ENCODE measurements at places on chromosomes 12 and 14. TPM values are rescaled to one million over a fixed set of nuclear protein-coding genes. Genes with fewer than 3 reads are reported as not detected.

- DNase-seq, result no peak
- no peaks in the 10 kb centered on the region for H3K36me3 ChIP-seq
- H3K27me3 ChIP-seq, result no peaks in the 10 kb centered on the region
- H3K4me3 ChIP-seq, result no peak overlapping the region
- no peak overlapping the region for H3K27ac ChIP-seq
These were observed 42.2 kb downstream of the ZCRB1 start for GRCh38 chr12:42283739-42284138.

GRCh38 chr14:78798757-78799156 lies 628.6 kb downstream of the NRXN3 start:
- no peak overlapping the region for H3K4me3 ChIP-seq
- no peaks in the 10 kb centered on the region for H3K4me1 ChIP-seq
- no peak for DNase-seq
- no peaks in the 10 kb centered on the region for H3K27me3 ChIP-seq

DNA sequence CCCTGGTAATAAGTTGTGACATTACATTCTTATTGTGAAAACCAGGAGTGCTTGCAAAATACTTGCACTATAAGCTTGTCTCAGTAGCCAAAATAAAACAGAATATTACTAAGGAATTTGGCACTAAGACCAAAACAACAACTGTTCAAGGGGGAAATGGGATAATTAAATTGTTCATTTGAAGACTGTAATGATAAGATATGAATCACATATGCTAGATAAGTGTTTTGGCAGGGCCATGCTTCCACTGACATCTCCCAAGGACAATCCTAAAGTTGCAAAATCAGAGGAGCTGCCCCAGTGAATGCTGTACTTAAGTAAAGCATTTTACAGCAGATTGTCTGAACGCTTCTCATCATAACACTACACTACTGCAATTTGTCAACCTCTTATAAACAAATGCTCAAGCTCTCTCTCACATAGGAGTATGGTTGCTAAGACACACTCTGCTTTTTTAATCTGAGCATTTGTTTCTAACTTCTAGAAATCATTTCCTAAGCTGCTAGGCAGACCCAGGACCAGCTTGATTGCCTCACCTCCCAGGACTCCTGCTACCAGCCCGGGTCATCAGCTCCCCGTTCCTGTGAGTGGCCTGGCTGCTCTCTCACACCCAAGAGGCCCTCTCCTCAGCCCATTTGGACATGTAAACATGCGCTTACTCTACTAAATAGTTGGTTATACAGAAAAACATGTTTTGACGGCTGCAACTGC lies 191.5 kb downstream of the PAX9 start:
- no peaks in the 10 kb centered on the region for H3K4me1 ChIP-seq
- H3K27me3 ChIP-seq, result no peaks in the 10 kb centered on the region
- no peak overlapping the region for H3K4me3 ChIP-seq
- no peaks in the 10 kb centered on the region for H3K36me3 ChIP-seq

DNA sequence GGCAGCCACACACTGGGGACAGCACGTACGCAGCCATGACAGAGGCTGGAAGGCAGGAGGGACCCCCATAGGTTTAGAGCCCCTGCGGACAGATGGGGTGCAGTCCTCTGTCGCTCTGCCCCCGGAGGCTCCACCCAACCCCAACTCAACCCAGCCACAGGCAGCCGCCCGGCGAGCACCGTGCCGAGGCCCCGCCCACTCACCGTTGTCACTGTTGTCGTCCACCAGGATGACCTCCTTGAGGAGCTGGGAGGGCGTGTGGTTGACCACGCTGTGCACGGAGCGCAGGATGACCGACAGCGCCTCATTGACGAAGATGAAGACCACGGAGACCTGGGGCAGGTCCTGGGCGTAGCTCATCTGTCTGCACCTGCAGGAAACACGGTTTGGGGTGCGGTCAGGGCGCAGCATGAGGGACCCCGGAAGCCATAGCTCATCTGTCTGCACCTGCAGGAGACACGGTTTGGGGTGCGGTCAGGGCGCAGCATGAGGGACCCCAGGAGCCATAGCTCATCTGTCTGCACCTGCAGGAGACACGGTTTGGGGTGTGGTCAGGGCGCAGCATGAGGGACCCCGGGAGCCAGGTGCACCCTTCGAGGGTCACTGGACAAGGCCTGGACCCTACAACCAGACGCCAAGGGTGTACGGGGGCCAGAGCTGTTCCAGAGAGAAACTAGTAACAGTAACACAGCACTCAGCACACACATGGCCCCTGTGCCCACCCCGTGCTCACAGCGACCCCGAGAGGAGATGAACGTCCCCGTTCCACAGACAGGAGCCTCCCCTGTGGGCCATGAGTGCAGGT lies 66.9 kb downstream of the GALNT9 start:
- H3K36me3 ChIP-seq, result no peaks in the 10 kb centered on the region
- H3K4me1 ChIP-seq, result no peaks in the 10 kb centered on the region
- DNase-seq, result no peak
- no peaks in the 10 kb centered on the region for H3K27me3 ChIP-seq
- no peak overlapping the region for H3K27ac ChIP-seq

DNA sequence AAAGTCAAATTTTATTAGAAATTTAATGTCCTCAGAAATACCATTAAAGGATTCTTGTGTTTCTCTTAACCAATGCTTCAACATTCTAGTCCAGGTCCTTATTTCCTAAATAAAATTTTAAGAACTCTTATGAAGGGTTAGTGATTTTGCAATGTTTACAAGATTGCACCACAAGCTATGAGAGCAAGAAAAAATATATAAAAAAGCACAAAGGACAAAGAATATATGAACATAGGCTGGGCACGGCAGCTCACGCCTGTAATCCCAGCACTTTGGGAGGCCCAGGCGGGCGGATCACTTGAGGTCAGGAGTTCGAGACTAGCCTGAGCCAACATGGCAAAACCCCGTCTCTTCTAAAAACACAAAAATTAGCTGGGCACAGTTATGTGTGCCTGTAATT lies 7.7 kb downstream of the RACGAP1 start:
- peaks cover 8% of the 10 kb centered on the region for H3K4me1 ChIP-seq
- no peak for DNase-seq
- no peaks in the 10 kb centered on the region for H3K27me3 ChIP-seq
- H3K4me3 ChIP-seq, result peak overlapping the region; percentile 32
- H3K27ac ChIP-seq, result peak overlapping the region; percentile 76
- no peaks in the 10 kb centered on the region for H3K36me3 ChIP-seq

GRCh38 chr14:50038398-50039119 lies 77.8 kb downstream of the VCPKMT start:
- H3K27ac ChIP-seq, result peak overlapping the region; percentile 91
- H3K36me3 ChIP-seq, result no peaks in the 10 kb centered on the region
- H3K4me3 ChIP-seq, result no peak overlapping the region

- H3K4me1 ChIP-seq, result no peaks in the 10 kb centered on the region
- no peak overlapping the region for H3K27ac ChIP-seq
- no peak overlapping the region for H3K4me3 ChIP-seq
These were observed 123.4 kb upstream of the CPSF6 start for GRCh38 chr12:69115951-69116350.

CLEC1A gene
- not detected for total RNA-seq

KRT82 gene
- not detected for total RNA-seq

SLC25A47 gene
- under 0.01 TPM for total RNA-seq

All from fibroblast of lung (primary cell).